Hematopoietic multipotent progenitor cell (in vitro differentiated cells): ENCODE measurements at places on chromosomes 7 and 10. TPM values are rescaled to one million over a fixed set of nuclear protein-coding genes. Genes with fewer than 3 reads are reported as not detected.

OLAH gene
- not detected for total RNA-seq

RPEL1 gene
- 0.27 TPM for total RNA-seq

- no peak for DNase-seq
These were observed 179.7 kb upstream of the MALRD1 start for GRCh38 chr10:18868919-18869318.

- no peak for DNase-seq
These were observed 1.5 kb downstream of the GRM3 start for GRCh38 chr7:86645225-86645608.
